Activated CD4-positive, alpha-beta memory T cell treated with anti-CD3 and anti-CD28 coated beads, Interleukin-2, amount 10 ng/mL, durations not matched to agents 7 days and 5 days (primary cell): ENCODE measurements at places on chromosomes 13 and 19. TPM values are rescaled to one million over a fixed set of nuclear protein-coding genes. Genes with fewer than 3 reads are reported as not detected.

DNA sequence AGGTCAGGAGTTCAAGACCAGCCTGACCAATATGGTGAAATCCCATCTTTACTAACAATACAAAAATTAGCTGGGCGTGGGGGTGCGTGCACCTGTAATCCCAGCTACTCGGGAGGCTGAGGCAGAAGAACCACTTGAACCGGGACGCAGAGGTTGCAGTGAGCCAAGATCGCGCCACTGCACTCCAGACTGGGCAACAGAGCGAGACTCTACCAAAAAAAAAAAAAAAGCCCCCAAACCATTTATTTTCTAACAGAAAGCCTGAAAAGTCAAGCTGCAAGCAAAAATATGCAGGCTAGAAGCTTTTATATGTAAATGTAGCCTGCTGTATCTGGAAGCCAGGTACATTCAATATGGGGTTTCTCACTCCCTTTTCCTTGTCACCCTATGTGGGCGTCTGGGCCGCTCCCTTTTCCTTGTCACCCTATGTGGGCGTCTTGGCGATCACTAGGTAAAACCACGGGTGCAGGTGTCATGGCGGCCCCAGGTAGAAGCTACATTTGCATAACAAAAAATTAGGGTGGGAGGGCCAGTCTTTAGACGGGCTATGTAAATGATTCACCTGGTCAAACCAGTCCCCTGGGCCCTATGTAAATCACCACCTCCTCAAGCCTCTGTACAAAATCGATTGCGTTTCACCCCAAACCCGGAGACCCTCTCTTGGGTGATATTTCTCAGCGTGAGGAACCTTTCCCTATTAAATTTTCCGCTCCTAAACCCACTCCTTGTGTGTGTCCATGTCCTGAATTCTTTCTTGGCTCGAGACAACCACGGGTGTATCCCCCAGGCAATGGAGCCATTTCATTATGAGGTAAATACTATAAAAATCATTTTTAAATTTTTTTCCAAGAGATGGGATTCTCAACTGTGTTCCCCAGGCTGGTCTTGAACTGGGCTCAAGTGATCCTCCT lies 2.1 kb downstream of the TRIM13 start:
- no peak for DNase-seq

DNA sequence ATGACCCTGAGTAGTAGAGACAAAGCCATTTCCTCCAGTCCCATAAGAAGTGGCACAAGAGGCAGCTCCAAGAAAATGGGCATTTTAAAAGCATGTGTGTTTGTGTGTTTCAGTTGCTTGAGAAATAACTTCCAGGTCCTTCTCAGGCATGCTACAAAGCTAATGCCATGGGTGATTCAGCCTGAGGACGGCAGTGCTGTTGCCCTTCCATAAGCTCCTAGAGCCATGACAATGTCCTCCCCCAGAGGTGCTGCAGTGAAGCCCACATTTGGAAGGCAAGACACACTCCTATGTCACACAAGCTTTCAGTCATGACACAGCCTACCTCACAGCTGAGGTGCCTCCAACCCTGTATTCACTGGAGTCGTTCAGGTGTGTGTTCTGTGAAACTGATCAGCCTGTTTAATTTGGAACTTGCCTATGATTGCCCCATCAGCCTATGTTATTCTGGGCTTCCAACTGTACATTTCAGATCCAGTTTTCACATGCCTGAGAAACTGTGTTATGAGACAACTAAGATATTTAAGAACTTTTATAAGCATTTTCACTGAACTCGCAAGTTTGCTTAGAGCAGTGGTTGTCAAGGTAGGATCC lies 213.6 kb downstream of the FOXO1 start:
- DNase-seq: no peak

Gene TUBB4A
- total RNA-seq: 2.5 TPM

Gene CCDC8
- total RNA-seq: not detected
